T-cell (primary cell): ENCODE measurements at places on chromosomes 1 and 21.

- DNase-seq, result no peak
Observed at GRCh38 chr1:44720281-44720680, 10.7 kb downstream of the RNU5D-1 start.

GRCh38 chr1:41809692-41810091 is 109.0 kb downstream of the HIVEP3 start:
- DNase-seq, result no peak

DNA sequence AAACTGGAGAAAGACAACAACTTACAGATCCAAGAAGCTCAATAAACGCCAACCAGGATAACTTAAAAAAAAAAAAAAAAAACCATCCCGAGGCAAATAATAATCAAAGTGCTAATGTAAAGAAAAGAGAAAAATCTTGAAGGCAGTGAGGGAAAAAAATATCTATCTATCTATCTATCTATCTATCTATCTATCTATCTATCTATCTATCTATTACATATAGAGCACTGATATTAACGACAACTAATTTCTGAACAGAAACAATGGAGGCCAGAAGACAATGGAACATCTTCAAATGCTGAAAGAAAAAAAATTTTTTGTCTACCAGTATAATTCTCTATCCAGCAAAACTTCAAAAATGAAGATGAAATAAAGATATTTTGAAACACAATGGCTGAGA is 18.0 kb downstream of the PACC1 start:
- DNase-seq, result no peak

DNA sequence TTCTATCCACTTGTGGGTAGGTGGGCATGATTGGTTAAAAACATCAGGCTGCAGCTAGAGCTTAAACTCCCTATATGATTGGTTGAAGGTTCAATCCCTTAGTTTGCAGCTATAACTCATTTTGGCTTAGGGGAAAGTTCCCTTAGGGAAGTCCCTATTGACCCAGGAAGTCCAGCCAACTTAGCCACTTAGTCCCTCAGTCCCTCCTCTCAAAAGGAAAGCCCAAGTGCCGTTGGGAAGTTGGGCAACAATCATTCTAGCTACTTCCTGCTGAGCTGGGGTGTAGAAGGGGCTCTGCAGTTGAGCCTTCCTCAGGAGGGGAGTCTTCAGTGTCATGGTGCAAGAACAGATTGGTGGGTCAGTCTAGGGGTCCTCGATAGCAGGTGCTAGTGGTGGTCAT is 12.2 kb downstream of the MSTO1 start:
- no peak for DNase-seq

DNA sequence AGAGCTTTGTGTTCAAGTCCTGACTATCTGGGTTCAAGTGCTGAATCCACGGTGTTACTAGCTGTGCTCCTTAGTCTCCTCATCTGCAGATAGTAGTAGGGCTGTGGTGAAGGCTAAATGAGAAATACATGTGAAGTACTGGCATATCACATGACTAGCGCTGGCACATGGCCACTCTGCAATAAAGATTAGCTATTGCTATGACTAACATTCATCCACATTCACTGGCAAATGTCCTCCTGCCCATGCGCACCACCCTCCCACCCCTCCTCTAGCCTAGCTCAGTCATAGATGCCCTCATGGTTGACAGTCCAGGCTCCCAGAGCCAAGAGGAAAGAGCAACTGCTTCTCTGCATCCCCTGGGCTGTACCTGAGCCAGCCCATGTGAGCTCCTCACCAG is 8.5 kb upstream of the COL8A2 start:
- no peak for DNase-seq

- no peak for DNase-seq
Observed at GRCh38 chr1:208006258-208006920, 95.5 kb upstream of the CD34 start.

- no peak for DNase-seq
Observed at GRCh38 chr1:151840421-151840820, 801 bp upstream of the C2CD4D start.

GRCh38 chr1:54285815-54286345 is 85.9 kb downstream of the MRPL37 start:
- DNase-seq, result no peak

GRCh38 chr1:153251562-153251961 is 7.9 kb upstream of the LORICRIN start:
- no peak for DNase-seq

- no peak for DNase-seq
Observed at GRCh38 chr21:44874240-44874496, 678 bp upstream of the PTTG1IP start.

- no peak for DNase-seq
Observed at GRCh38 chr1:4656533-4657140, 2.2 kb downstream of the AJAP1 start.

DNA sequence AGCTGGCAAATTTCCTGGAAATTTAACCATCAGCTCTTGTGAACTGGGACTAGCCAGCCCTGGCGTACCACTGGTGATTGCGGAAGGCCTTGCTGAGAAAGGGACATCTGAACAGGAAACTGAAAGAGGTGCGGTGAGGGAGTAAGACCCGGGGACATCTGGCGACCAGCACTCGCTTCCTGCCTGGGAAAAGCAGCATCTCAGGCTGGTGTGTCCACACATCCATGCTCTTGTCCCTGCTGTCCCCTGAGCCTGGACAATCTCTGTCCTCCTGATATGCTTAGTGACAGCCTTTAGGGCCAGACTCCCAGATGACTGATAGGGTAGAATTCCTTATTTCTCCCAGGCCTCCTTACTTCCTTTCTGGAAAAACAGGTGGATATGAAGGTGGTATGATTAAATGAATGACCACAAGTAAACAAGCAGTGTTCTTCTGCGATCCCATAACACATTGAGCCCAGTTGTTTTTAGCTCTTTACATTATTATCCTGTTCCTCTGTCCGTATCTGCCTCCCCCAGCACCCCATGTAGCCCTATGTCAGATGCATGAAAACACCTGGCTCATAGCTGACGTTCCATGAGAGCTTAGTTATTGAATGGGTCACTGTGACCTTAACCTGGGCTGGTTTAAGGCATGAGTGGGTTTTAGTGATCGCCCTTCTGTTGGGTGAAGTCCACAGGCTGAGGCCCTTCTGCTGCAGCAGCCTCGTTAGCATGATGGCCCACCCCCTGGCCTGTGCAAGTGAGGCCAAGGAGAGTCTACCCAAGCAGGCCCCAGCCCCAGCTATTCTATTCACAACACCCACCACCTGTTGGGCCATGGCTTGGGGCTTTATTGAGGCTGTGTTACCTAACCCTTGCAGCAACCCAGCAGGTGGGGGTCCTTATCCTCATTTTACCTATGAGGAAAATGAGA is 76.1 kb upstream of the GADD45A start:
- no peak for DNase-seq

DNA sequence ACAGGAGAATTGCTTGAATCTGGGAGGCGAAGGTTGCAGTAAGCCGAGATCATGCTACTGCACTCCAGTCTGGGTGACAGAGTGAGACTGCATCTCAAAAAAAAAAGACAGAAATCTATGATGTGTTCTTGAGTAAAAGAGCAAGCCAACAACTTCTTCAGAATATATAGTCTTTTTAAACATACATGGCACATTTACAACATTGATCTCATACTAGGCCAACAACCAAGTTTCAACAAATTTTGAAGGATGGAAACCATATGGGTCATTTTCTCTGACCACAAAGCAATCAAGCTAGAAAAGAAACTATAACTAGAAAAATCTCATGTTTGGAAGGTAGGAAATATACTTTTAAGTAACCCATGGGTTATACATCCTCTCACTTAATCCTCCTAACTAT is 38.3 kb downstream of the PAFAH2 start:
- no peak for DNase-seq

- no peak for DNase-seq
Observed at GRCh38 chr1:156551066-156551643, 21.2 kb downstream of the IQGAP3 start.

GRCh38 chr1:205375835-205376545 is 19.3 kb upstream of the KLHDC8A start:
- no peak for DNase-seq

GRCh38 chr1:210228158-210228557 is 4.4 kb upstream of the SERTAD4 start:
- no peak for DNase-seq

DNA sequence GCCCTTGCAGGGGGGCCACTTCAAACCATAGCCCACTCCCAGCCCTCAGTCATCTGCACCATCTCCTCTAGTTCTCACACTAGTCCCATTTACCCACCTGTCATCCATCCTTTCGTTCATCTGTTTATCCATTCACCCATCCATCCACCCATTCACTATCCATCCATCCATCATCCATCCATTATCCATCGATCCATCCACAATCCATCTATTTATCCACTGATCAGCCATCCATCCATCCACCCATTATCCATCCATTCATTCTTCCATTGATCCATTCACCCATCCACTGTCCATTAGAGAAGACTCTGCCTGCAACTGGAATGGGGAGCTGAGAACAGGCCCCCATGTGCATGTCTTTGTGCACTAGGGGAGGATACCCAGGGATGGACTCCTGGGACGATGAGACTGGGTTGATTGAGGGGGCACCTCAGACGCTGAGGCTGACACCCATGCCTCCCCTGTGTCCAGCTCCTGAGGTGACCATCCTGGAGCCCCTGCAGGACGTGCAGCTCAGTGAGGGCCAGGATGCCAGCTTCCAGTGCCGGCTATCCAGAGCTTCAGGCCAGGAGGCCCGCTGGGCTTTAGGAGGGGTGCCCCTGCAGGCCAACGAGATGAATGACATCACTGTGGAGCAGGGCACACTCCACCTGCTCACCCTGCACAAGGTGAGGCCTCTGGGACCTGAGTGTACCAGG is 97.9 kb downstream of the TRIM11 start:
- DNase-seq, result no peak

- no peak for DNase-seq
Observed at GRCh38 chr1:43832998-43833397, 100.6 kb upstream of the ARTN start.

GRCh38 chr1:238404921-238405320 is 514.2 kb upstream of the ZP4 start:
- no peak for DNase-seq

GRCh38 chr1:236472850-236473788 is 50.7 kb upstream of the LGALS8 start:
- DNase-seq, result no peak

DNA sequence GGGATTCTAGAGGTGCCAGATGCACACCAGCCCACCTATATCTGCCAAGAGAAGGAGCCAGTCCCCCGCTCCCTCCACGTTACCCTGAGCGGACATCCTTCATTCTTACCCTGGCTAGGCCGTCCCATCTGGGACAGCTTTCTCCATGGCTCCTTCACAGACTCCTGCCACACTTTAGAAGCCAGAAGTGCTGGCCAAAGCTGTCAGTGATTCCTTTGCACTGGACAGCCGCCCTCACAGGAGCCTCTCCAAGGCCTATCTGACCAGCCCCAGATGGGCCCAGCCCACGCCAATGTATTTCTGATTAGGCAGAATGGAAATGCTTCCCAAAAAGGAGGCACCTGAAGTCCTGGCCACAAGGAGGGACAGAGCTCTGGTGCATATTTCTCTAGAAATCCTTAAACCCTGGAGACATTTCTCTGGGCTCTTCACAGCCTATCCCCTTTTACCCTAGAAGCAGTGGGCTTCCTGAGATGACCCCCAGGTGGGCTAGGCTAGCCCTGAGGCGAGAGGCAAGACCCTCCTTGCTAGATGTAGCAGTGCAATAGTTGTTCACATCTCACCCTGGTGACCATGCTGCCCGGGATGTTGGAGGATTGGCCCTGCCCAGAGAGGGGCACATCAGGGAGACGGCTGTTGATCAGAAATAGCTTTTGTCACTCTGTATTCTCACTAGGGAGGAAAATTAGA is 44.1 kb downstream of the RASSF5 start:
- no peak for DNase-seq

GRCh38 chr1:76425201-76426145 is 350.9 kb downstream of the ST6GALNAC3 start:
- no peak for DNase-seq

GRCh38 chr1:68168545-68169171 is 63.7 kb downstream of the WLS start:
- no peak for DNase-seq

GRCh38 chr1:184629266-184629665 is 125.4 kb downstream of the EDEM3 start:
- DNase-seq, result no peak

GRCh38 chr1:116577759-116578314 is 7.0 kb upstream of the CD58 start:
- DNase-seq, result no peak

GRCh38 chr1:201949491-201949890 is 3.1 kb upstream of the LMOD1 start:
- DNase-seq, result no peak

GRCh38 chr1:67804710-67805109 is 28.6 kb downstream of the GNG12 start:
- no peak for DNase-seq

- no peak for DNase-seq
Observed at GRCh38 chr1:10378081-10378841, 20.6 kb upstream of the PGD start.

GRCh38 chr1:112285316-112285715 is 110.7 kb upstream of the CTTNBP2NL start:
- DNase-seq, result no peak

GRCh38 chr1:219664310-219665029 is 51.6 kb upstream of the ZC3H11B start:
- DNase-seq, result no peak

- DNase-seq, result no peak
Observed at GRCh38 chr1:233364695-233365539, 37.4 kb downstream of the MAP3K21 start.

GRCh38 chr1:91725618-91725988 is 160.3 kb downstream of the TGFBR3 start:
- no peak for DNase-seq

DNA sequence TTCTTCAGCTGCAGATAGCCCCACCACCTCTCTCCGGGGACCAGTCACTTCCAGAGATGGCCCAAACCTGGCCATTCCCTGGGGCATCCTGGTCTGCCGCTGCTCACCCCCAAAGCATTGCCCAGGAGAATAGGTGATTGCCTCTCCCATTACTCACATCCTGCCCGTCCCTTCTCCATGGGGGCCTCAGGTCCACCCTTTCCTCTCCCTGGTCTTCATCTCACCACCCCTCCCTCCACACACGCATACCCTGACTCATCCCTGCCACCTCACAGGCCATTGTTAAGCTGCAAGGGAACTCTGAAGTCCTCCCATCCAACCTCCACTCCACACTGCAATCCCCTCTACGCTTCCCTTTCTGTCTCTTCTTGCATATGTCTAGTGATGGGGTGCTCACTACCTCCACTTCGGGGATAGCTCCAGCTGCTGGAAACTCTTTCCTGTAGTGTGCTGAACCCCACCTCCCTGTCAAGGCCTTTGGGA is at the start of gene PLEKHG5:
Gene PLEKHG5, minus strand, starts transcription at position 188 of the 483 bp plus-strand sequence. CDS start 14,096 bp downstream, outside the sequence.
- DNase-seq, result no peak
